ENCODE measurements at places on chromosomes 16 and 17.

DNA sequence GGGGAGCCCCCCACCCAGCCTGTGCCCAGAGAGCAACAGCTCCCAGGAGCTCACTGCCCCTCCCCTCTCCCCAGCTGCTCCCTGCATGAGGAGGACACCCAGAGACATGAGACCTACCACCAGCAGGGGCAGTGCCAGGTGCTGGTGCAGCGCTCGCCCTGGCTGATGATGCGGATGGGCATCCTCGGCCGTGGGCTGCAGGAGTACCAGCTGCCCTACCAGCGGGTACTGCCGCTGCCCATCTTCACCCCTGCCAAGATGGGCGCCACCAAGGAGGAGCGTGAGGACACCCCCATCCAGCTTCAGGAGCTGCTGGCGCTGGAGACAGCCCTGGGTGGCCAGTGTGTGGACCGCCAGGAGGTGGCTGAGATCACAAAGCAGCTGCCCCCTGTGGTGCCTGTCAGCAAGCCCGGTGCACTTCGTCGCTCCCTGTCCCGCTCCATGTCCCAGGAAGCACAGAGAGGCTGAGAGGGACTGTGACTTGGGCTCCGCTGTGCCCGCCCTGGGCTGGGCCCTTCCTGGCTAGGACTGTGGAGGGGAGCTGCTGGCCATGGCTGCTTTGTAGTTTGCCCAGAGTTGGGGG, 584 bp downstream of the TCAP start:
- no peak for DNase-seq

DNA sequence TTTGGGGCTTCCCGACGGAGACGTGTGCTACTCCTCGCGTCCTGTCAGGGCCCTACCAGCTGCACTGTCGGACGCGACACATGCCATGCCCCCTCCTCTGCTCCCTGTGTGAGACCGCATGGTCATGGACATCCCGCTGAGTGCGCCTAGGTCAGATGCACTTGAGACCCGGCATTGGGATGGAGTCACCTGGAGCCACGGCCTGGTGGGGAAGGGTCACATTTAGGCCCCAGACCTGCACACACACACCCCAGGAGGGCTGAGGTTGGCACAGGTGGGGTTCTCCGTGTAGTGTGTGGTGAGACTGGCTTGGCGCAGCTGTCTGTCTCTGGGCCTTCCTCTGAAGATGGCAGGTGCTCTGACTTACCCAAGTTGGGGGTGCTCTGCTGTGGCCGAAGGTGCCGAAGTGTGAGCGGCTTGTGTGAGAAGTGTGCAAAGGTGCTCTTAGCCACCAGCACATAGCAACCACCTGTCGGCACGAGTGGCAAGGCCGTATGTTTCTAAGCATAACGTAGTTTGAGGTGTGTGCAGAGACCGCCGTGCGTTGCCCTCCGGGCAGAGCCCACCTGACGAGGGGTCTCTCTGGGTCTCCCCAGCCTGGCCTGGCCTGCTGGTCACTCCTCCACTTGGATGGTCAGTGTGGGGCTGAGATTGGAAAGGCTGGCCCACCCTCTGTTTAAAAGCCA, 108.6 kb downstream of the BANP start:
- DNase-seq = no peak

DNA sequence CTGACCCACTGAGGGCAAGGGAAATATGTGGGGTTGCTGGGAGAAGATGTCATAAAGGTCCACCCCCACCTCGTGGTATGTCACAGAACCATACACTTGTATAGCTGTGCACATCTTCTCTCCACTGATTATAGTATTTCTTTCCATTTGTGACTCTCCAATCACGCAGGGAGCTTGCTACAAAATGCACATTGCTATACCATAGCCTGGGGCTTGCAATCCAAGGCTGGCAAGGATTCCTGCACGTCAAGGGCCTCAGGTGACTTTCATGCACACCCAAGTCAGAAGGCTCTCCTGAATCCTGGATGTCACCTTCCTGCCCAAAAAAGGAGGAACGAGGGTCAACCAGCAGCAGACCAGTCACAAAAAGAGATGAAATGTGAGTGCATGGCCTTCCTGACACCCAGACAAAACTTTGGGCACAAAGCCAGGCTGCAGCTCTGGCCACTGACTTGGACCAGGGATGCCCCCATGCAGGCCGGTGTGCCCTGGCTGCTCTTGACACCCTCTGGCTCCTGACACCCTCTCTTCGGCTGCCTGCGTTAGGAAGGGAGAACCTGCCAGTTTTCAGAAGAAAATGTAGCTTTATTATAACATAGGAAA, 12.1 kb downstream of the TBC1D26 start:
- DNase-seq = peak; percentile 48

DNA sequence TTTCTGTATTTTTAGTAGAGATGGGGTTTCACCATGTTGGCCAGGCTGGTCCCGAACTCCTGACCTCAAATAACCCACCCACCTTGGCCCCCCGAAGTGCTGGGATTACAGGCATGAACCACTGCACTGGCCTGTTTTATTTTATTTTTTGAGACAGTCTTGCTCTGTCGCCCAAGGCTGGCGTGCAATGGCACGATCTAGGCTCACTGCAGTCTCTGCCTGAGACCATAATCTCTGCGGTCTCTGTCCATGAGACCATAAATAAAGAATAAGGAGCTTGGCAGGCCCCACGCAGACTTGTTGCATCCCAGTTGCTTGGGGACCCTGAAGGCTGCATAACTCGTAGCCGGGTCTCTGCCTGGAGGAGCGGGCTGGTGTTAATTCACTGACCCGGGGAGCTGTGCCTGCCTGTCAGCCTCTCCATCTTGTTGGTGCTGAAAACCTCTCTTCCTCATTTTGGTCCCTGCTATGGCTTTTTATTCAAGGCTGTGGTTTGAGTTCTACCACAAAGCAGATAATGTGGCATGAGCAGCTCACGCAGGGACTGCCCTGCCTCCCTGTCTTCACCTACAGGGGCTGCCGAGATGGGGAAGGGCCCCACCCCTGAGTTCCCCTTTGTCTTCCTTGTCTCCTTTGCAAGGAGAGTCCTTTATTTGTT, 82.1 kb downstream of the MSI2 start:
- DNase-seq = no peak

GRCh38 chr17:63274146-63274545, 172.0 kb downstream of the CYB561 start:
- no peak for DNase-seq

DNA sequence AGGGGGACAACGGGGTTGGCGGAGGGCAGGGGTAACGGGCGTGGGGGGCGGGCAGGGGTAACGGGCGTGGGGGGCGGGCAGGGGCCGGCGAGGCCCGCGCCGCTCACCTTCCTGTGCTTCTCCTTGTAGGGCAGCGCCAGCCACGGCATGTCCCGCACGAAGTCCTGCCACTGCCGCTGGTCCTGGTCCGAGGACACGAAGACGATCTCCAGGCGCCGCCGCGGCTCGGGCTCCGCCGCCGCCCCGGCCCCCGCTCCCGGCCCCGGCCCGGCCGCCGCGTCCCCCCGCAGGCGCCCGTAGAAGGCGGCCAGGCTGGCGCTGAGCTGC, 401 bp downstream of the NXN start:
- no peak for DNase-seq

All from islet precursor cell (in vitro differentiated cells).